ENCODE measurements at places on chromosomes 6 and 20. TPM values are rescaled to one million over a fixed set of nuclear protein-coding genes. Genes with fewer than 3 reads are reported as not detected.
A peak's percentile ranks its signal among the peaks of the same experiment; 100 is the strongest.

MLIP gene
- not detected for total RNA-seq

DNA sequence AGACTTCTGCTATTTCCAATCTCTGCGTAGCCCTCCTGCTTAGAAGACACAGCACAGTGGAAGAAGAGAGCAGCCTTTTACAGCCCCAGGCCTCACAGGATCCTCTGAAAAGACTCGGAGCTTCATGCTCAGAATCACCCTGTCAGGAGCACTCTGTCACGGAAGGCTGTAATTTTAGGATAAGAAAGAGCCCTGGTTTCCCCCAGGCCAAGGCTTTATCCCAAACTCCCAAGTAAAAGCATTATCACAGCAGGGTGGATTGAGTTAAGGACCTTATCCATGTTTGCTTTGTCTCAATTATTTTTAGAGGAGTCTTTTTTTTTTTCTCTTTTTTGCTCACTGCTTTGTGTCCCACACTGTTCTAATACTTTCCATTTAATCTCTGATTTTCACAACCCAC, 39.2 kb downstream of the ANKS1A start:
- no peak for DNase-seq

GRCh38 chr6:7671581-7671980, 54.3 kb upstream of the BMP6 start:
- no peak for DNase-seq

DNA sequence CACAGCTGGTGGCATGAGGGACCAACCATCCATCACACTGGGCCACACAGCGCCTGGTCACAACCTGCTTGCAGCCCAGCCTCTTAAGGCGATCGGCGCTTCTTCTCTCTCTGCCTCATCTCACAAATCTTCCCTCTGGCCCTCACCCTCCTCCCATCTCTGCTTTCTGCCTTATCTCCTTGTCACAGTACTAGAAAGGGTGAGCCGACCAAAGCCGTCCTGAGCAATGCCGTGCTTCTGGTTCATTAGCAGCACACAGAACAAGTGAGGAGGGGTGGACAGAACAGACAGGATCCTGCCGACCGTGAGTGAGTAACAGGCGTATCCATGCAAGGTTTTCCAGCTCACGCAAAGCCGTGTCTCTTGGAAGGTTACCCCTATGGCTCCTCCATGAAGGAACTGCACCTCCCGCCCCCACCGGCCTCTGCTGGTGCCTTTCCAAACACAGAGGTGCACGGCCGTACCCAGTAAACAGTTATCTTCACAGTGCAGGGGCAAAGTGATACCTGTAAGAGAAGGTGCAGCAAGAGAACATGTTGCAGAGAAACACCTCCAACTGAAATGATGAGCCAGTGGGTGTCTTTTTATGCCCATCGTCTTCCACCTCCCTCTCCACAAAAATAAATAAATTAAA, 331.7 kb downstream of the FARS2 start:
- DNase-seq = no peak

DNA sequence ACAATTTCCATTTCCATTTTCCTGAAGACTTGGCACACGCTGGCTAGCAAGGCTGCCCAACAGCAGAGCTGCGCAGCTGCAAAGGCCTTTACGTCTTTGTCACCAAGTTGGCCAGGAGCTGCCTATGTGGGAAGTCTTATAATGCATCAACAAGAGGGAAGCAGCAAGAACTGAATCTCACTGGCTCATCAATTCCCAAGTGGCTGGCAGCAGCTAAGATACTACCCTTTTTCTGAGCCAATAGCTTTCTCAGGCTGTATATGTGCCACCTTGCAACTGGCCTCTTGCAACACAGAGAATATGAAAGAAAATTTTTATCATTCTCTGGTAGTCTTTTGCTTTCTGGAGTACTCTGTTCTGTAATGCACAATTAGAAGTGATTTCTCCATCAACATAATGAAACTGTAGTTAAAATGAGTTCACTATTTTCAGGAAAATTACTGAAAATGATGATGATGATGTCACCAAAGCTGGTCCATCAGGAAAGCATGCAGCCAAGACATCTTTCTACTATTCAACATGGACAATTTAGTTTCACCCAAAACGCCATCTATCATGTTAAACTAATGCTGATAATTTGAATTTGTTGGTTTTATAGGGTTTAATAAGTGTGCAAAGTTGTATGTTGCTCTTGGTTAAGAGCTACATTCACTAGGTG, 97.3 kb upstream of the FOXA2 start:
- DNase-seq = no peak

CFB gene
- not detected for total RNA-seq

- DNase-seq = no peak
Measured at GRCh38 chr6:139416146-139416545, 41.7 kb upstream of the CITED2 start.

FAM209B gene
- total RNA-seq = not detected

DNA sequence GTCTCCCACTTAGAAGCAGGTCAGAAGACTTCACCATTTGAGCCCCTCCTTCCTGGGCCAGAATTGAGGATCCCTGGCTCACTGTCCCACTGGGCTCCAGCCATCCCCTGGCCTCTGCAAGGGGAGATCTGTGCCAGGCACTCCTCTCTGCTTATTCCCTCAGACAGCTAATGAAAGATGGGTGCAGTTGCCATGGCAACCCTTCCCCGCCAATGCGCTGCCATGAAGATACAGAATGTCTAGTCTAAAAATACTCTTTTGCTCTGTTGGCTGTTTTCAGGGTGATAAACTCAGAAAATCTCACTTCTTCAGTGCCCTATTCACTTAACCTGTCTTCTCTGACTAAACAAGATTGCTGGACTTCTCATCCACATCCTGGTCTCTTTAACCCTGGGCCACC, 13.6 kb upstream of the TTLL2 start:
- DNase-seq = no peak

KCNK16 gene
- not detected for total RNA-seq

DNA sequence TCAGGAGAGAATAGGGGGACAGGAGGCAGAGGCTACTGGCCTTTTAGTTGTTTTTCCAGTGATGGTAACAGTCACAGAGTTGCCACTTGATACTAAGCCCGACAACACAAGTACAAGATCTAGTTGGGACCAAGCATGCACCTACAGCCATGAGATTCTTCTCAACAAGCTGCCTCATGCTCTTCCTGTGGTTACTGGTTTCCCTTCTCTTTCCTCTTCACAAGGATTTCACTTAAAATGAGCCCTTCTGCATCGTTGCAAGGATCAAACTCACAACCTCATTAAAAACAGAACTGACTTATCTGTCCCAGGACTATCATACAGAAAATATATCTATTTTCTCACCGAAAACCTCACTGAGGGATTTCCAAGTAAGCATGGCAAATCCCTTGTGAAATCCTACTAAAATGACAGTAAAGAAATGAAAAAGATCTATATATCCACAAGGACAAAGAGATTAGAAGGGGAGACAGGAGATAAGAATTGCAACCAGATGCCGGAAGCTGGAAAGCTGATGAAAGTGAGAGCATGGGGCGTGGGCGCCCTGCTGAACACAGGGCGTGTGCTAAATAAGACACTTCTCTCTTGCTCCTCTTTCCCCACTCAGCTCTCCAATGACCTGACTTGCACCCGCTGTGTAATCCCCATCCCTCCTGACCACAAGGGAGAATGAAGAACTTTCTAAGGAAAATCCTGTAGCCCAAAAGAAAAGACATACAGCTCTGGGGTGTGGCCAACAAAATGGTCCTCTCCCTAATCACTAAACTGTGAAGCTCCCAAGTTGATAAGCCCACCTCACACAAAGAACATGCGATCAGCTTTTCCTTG, 13.4 kb downstream of the MTFR2 start:
- no peak for DNase-seq

FAM83B gene
- not detected for total RNA-seq

DNA sequence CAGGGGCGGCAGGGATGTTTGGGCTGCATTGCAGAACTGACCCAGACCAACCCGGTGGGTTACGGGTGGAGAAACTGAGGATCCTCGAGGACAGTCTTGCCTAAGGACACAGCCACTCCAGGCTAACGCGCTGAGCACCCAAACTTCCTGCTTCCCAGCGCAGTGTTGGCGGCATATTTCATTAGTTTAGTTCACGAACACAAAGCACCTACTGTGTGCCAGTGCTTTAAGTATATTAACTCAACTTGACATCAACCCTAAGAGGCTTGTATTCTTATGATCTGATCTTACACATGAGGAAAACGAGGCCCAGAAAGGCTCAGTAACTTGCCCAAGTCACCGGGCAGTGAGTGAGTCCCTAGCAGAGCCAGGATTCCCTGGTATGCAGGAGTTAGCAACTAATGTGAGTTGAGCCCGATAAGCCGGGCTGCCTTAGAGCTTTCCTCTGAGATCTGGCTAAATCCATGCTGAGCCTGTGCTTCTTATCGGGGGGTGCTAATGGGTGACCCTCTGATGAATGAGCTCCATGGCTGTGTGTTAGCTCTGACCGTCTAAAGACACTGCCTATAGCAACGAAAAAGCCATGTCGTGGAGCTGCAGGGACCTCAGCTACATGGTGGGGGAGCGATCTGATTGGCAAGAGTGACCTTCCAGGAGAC, 92.7 kb downstream of the CD40 start:
- no peak for DNase-seq

CLVS2 gene
- not detected for total RNA-seq

DCDC2 gene
- not detected for total RNA-seq

DNA sequence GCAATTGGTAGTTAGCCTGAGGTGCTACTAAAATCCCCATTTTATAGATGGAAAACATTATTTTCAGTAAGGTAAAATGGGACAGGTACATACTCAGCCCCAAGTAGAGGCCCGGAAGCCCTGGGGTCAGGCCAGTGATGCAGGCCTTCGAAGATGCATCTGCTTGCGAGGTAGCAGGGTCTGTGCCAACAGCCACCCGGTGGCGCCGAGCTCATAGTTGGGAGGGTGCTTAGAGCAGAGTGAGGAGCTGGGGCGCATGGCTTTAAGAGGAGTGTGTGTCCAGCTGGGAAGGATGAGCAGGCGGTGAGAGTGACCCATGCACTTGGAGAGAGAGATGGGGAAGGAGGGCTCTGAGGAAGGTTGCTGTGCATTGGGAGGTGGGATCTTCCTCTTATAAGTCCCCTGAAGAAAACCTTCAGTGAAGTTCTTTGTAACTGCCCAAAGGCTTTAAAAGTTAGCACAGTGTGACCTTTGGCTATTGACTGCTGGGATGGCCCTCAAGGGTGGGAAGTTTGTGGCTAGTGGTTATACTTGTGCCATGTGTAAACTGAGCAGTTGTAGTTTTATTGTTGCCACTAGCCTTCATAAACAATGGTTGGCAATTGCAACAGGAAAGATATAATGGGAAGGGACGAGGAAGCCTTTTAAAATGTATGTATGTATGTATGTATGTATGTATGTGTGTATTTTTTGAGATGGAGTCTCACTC, 71.1 kb downstream of the TOX2 start:
- no peak for DNase-seq

GPLD1 gene
- 0.27 TPM for total RNA-seq

- DNase-seq = peak; percentile 89
Measured at GRCh38 chr6:133707456-133707855, 181.5 kb upstream of the TCF21 start.

DNA sequence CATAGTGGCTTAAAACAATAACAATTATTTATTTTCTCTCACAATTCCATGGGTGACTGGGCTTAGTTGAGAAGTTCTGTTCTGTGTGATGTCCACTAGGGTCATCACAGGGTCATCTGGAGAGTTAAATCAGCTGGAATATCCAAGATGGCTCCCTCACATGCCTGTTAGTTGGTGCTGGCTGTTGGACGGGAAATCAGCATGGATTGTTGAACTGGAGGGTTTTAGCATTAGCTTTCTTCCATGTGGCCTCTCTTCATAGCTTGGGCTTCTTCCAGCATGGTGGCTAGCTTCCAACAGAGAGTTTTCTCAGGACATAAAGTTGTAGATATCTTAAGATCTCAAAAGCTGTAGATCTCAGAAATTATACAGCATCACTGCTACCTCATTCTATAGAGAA, 19.6 kb downstream of the MARCKS start:
- no peak for DNase-seq

DNA sequence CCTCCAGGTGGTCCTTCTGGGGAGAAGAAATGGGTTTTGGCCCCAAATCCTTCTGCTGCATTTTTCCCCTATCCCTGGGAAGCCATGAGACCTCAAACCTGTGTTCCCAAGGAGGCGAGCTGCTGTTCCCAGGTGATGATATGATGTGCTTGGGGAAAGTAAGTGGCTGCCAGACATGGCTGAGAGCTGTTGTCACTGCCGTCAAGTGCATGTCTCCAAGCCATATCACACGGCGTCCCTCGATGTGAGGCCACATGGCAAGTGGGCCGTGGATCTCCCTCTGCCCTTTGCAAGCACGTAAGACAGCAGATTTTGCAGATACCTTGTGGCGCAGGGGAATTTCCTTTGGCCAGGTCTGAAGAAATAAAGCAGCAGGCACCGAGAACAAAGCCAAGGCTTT, 103.7 kb upstream of the CD93 start:
- no peak for DNase-seq

EDN3 gene
- not detected for total RNA-seq

DNA sequence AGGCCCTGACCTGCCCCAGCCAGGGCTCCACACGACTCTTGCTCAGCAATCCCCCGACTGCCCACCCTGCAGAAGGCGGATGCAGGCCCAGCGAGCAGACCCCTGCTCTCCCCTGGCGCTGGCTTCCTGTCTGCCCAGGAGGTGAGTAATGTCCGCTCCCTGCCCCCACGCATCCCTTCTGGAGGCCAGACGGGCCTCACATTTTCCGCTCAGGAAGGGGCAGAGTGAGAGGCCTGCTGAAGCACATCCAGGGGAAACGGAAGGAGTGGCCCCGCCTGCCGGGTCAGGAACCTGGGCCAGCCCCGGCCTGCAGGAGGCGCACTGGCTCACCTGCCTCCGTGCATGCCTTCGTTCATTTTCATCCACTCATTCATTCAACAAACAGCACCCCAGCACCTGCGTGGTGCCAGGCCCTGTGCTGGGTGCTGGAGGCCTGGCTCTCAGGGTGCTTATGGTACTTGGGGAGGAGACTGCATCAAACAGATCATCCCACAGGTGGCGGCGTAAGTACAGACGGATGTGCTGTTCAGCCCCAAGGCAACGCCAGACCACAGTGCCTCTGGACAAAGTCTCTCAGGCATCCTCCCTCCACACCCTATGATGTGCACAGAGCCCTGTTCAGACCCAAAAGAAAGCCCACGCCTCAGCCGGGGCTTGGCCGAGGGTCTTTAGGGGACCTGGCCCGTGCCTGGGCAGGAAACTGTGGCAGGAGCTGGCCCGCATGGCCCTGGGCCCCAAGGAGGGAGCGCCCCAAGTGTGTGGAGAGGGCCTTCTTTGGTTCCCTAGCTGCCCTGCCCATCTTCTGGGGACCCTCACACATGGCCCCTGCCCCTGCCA, 112.1 kb downstream of the ASXL1 start:
- DNase-seq = peak; percentile 50

- DNase-seq = no peak
Measured at GRCh38 chr6:41189967-41190366, 11.0 kb downstream of the TREML2 start.

Measured in HFFc6 (cell line).